ENCODE measurements at places on chromosomes 5 and 9. TPM values are rescaled to one million over a fixed set of nuclear protein-coding genes. Genes with fewer than 3 reads are reported as not detected.

GRCh38 chr9:127847833-127848755 lies 6.4 kb downstream of the ENG start:
- no peaks in the 10 kb centered on the region for H3K27me3 ChIP-seq
- H3K4me1 ChIP-seq, result peaks cover 82% of the 10 kb centered on the region
- H3K4me3 ChIP-seq, result peak overlapping the region; percentile 90

GRCh38 chr9:35489313-35490154 lies at the start of gene RUSC2:
TSS of gene RUSC2 (plus strand) at chr9:35490111. CDS start at chr9:35546522, 56,411 bp downstream.
- peak within 1 kb of the TSS; percentile 96 for H3K27ac ChIP-seq
- no peaks in the 10 kb centered on the region for H3K27me3 ChIP-seq
- peak within 1 kb of the TSS; percentile 93 for H3K4me3 ChIP-seq
- peak; percentile 84 for DNase-seq
- no peaks in the 10 kb centered on the region for H3K36me3 ChIP-seq

DBH gene
- total RNA-seq, result not detected

- H3K27ac ChIP-seq, result no peak overlapping the region
- no peaks in the 10 kb centered on the region for H3K4me1 ChIP-seq
- H3K4me3 ChIP-seq, result no peak overlapping the region
- H3K27me3 ChIP-seq, result no peaks in the 10 kb centered on the region
Observed at GRCh38 chr5:35023391-35024178, 24.2 kb downstream of the AGXT2 start.

- H3K27ac ChIP-seq, result no peak overlapping the region
- DNase-seq, result no peak
- H3K36me3 ChIP-seq, result no peaks in the 10 kb centered on the region
- no peaks in the 10 kb centered on the region for H3K4me1 ChIP-seq
- H3K4me3 ChIP-seq, result no peak overlapping the region
Observed at GRCh38 chr5:94847726-94848125, 229.3 kb downstream of the SLF1 start.

DNA sequence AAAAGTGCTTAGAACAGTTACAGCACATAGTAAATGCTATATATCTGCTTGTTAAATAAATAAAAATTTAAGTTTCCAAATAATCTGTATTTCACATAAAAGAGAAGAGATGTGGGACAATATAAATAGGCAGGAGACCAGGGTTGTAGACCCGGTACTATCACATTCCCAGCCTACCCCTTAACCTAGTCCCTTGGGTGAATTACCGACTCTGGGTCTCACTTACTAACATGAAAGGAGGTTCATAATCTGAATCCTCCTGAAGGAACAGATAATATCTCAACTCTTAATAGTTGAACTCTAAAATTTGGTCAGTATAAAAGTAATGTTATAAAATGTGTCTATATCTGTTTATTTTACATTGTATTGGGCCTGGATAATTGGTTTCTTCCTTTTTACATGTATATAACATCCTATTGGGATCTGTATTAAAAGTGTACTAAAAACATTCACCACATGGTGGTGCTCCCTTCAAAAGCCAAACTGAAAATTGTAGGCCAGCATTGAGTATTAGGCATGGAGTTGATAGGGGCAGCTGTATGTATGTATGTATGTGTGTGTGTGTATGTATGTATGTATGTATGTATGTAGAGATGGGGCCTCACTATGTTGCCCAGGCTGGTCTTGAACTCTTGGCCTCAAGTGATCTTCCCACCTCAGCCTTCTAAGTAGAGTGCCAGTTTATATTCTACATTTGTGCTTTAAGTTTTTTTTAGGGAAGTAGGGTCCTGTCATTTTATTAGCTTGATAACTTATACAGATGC lies 64.2 kb upstream of the ABL1 start:
- H3K27ac ChIP-seq, result no peak overlapping the region
- DNase-seq, result no peak
- H3K4me1 ChIP-seq, result peaks cover 28% of the 10 kb centered on the region

- no peak overlapping the region for H3K4me3 ChIP-seq
- H3K27ac ChIP-seq, result no peak overlapping the region
- no peaks in the 10 kb centered on the region for H3K4me1 ChIP-seq
- H3K27me3 ChIP-seq, result no peaks in the 10 kb centered on the region
- no peaks in the 10 kb centered on the region for H3K36me3 ChIP-seq
Observed at GRCh38 chr5:7576023-7576715, 180.2 kb downstream of the ADCY2 start.

CSF2 gene
- not detected for total RNA-seq

ACOT12 gene
- total RNA-seq, result not detected

- H3K4me3 ChIP-seq, result no peak overlapping the region
- H3K4me1 ChIP-seq, result peaks cover 26% of the 10 kb centered on the region
- peak overlapping the region; percentile 45 for H3K27ac ChIP-seq
- no peaks in the 10 kb centered on the region for H3K36me3 ChIP-seq
- no peaks in the 10 kb centered on the region for H3K27me3 ChIP-seq
Observed at GRCh38 chr5:78912085-78912771, 72.9 kb downstream of the ARSB start.

FOXD4L6 gene
- not detected for total RNA-seq

- no peaks in the 10 kb centered on the region for H3K36me3 ChIP-seq
- H3K27me3 ChIP-seq, result no peaks in the 10 kb centered on the region
- DNase-seq, result no peak
- no peak overlapping the region for H3K27ac ChIP-seq
- no peak overlapping the region for H3K4me3 ChIP-seq
Observed at GRCh38 chr5:170573114-170573513, 69.3 kb downstream of the KCNIP1 start.

DNA sequence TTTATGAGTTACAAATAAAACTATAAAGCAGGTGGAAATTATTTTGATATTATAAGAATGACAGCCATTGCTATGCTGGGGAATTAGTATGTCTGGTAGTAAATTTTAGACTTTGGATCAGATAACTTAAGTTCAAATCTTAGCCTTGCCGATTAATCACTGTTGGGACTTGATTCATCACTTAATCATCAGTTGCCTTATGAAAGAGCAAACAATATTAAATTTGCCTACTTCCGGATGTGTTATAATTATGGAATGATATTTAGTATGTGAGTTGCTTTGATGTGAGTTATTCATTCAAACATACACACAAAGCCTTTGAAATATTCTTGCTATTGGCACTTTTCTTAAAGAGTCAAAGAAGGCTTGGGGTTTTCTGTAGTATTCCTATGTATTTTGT lies 717.7 kb downstream of the BRINP1 start:
- no peak overlapping the region for H3K4me3 ChIP-seq
- DNase-seq, result no peak
- H3K27ac ChIP-seq, result no peak overlapping the region
- H3K27me3 ChIP-seq, result no peaks in the 10 kb centered on the region
- no peaks in the 10 kb centered on the region for H3K36me3 ChIP-seq
- no peaks in the 10 kb centered on the region for H3K4me1 ChIP-seq

GRCh38 chr5:104599726-104600125 lies 1037.1 kb upstream of the NUDT12 start:
- H3K36me3 ChIP-seq, result no peaks in the 10 kb centered on the region
- DNase-seq, result no peak
- H3K4me1 ChIP-seq, result no peaks in the 10 kb centered on the region
- no peak overlapping the region for H3K27ac ChIP-seq
- no peaks in the 10 kb centered on the region for H3K27me3 ChIP-seq

PTCD2 gene
- 28.9 TPM for total RNA-seq

- no peaks in the 10 kb centered on the region for H3K36me3 ChIP-seq
- H3K4me3 ChIP-seq, result no peak overlapping the region
- no peak overlapping the region for H3K27ac ChIP-seq
- DNase-seq, result no peak
- no peaks in the 10 kb centered on the region for H3K4me1 ChIP-seq
Observed at GRCh38 chr5:98816582-98817222, 43.2 kb downstream of the RGMB start.

- no peaks in the 10 kb centered on the region for H3K27me3 ChIP-seq
- no peaks in the 10 kb centered on the region for H3K4me1 ChIP-seq
- no peak overlapping the region for H3K4me3 ChIP-seq
Observed at GRCh38 chr9:115213818-115214334, 95.9 kb upstream of the TNC start.

- no peak overlapping the region for H3K4me3 ChIP-seq
- no peak for DNase-seq
- no peaks in the 10 kb centered on the region for H3K4me1 ChIP-seq
- no peaks in the 10 kb centered on the region for H3K27me3 ChIP-seq
- no peak overlapping the region for H3K27ac ChIP-seq
- H3K36me3 ChIP-seq, result no peaks in the 10 kb centered on the region
Observed at GRCh38 chr5:76177978-76178377, 94.8 kb downstream of the SV2C start.

DNA sequence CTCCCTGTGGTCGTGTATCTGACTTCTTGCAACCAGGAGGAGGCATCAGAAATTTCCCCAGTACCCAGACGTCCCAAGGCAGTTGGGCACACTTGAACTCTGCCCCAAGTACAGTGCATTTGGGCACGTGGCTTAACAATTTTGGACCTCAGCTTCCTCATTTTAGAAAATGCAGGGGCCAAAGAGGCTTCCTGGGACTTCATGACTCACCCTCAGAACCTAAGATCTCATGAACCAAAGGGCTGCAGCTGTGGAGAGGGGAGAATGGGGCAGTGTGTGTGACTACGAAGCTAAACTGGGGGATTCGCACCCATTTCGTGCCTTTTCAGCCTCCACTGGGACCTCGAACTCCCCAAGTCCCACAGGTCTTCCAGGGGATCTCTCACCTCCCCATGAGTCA lies 59.2 kb downstream of the SYK start:
- no peak overlapping the region for H3K27ac ChIP-seq
- H3K27me3 ChIP-seq, result no peaks in the 10 kb centered on the region
- no peaks in the 10 kb centered on the region for H3K4me1 ChIP-seq
- no peak overlapping the region for H3K4me3 ChIP-seq
- DNase-seq, result no peak

- no peaks in the 10 kb centered on the region for H3K4me1 ChIP-seq
- H3K27ac ChIP-seq, result no peak overlapping the region
- H3K36me3 ChIP-seq, result no peaks in the 10 kb centered on the region
- no peak for DNase-seq
Observed at GRCh38 chr5:179357031-179357430, 11.8 kb upstream of the ADAMTS2 start.

DNA sequence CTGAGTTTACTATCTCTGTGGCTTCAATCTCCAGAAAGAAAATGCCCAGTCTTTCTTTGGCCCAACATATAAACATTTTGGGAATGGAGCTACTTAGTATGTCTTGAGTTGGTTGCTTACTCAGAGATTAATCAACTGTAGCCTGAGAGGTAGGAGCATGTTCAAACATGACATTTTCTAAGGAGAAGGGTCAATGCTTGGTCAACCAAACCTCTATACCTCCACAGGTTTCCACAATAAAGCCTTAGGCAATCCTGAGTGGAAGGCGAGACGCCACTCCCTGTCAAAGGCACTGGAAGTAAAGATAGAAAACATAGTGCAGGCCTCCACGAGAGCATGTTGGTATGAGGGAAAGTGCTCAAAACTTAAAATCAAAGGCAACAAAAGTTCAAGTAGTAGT lies 411.4 kb downstream of the KCTD16 start:
- H3K27ac ChIP-seq, result no peak overlapping the region
- H3K36me3 ChIP-seq, result no peaks in the 10 kb centered on the region
- no peak overlapping the region for H3K4me3 ChIP-seq
- no peaks in the 10 kb centered on the region for H3K27me3 ChIP-seq

DNA sequence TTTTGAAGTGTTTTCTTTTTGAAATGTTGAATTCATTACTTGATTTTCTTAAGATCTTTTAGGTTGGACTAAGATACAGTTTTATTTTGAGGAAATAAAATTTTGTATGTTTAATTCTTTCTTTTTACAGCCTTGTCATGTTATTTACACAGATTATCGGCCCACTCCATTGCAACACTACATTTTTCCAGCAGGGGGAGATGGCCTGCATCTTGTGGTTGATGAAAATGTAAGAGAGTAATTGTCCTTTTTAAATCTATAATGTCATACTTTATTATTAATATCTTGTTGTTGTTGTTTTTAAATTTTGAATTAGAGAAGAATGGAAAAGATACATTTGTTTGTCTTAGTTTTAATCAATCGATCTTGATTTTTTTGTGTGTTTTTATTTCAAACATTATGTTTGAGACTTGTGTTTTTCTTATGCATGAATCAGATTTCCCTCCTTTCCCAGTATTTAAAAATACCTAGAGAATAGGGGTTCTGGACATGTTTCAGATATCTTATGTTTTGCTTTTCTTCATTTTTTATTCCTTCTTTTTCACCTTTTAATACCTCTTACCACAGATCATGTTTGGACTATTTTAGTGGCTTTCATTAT lies 36.7 kb downstream of the MTREX start:
- no peaks in the 10 kb centered on the region for H3K27me3 ChIP-seq
- no peak overlapping the region for H3K4me3 ChIP-seq
- H3K36me3 ChIP-seq, result no peaks in the 10 kb centered on the region
- H3K4me1 ChIP-seq, result no peaks in the 10 kb centered on the region
- no peak for DNase-seq
- no peak overlapping the region for H3K27ac ChIP-seq

ZNF608 gene
- 10.4 TPM for total RNA-seq

IER5L gene
- 1.2 TPM for total RNA-seq

DNA sequence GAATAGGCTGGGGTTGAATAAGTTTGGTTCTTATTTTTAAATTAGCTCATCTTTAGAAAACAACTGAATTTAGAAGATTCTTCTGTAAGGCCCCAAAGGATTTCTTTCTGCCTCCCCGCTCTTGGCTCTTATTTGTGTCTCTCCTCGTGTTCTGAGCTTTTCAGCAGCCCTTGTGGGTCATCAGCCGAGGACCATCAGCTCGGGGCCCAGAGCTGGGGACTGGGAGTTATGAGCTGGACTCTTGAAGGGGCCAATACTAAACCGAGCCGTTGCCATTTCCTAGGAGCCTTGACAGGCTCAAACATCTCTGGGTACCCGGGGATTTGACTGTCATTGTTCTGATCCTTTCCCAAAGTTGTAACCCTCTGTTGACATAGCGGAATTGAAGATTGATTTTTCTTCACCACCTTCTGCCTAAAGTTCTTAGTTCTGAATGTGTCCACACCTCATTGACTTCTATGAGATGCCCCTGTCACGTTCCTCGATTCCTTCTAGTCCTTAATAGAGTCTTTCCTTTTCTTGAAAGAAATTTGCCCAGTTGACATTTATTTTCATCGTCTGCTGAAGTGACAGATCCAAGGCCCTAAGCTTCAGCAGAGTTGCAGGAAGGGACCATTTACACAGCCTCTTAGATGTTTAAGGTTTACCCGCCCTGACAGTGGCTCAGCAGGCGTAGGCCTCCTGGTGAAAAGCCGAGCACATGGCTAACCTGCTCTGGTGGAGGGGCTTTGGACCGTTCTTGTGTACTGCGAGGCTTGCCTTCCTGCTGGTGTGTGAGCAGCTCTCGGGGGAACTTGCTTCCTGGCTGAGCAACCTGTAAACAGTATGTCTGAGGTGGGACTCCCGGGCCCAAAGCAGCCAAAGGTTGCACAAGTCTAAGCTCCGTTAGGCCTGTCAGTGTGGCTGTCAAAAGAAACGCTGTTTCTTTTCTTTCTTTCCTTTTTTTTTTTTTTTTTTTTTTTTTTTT lies 24.0 kb downstream of the ABL1 start:
- peaks cover 62% of the 10 kb centered on the region for H3K36me3 ChIP-seq
- H3K27ac ChIP-seq, result peak overlapping the region; percentile 71
- peaks cover 19% of the 10 kb centered on the region for H3K4me1 ChIP-seq
- no peaks in the 10 kb centered on the region for H3K27me3 ChIP-seq
